Stimulated activated CD8-positive, alpha-beta memory T cell treated with anti-CD3 and anti-CD28 coated beads, Interleukin-4, amount 100 ng/mL, for 1 hour (primary cell): ENCODE measurements at places on chromosomes 16 and 17.

GRCh38 chr16:27620541-27620940 lies 70.6 kb downstream of the KATNIP start:
- no peak for DNase-seq

DNA sequence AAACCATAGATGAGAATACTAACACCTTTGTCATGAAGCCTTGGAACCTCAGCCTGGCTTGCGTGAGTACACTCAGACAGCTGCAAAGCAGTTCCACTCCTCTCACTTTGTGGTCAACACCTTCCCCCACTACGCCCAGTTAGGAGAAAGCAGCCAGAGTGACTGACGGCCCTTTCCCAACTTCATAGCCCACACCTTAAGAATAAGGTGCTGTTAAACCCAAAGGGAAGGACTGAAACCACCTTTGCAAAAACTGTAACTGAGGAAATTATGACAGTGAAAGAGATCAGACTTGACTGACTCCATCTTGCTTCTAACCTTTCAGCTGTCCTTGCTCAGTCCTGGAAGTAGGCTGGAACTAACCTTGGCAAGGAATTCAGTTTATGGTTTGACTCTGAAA lies 13.7 kb downstream of the N4BP1 start:
- DNase-seq = no peak

DNA sequence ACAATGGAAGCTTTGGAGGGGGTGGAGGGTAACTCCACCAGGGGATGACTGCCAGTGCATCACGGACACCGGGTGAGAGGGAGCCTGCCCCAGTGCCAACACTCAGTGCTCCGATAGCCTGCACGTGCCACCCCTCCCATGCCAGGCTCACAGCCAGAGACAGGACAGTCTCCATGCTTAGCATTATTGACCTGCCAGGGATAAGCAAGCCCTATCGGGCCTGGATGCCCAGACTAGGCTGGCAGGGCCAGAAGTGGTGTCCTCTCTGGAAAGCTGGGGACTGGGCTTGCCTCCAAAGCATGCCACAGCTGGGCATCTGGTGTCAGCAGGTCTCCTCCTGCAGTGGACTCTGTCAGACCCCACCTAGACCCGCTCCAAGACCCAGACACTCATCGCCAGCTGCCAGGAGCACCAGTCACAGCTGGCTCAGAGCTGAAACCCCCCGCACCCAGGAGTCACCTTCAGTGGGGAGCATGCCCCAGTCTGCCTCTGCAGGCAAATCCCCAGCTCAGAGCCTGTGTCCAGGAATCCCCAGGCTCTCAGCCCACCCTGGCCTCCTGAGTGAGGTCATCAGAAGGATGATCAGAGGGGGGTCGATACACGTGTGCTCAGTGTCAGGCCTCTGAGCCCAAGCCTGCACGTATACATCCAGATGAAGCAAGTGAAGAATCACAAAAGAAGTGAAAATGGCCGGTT lies 1.8 kb upstream of the RHBDF1 start:
- no peak for DNase-seq

DNA sequence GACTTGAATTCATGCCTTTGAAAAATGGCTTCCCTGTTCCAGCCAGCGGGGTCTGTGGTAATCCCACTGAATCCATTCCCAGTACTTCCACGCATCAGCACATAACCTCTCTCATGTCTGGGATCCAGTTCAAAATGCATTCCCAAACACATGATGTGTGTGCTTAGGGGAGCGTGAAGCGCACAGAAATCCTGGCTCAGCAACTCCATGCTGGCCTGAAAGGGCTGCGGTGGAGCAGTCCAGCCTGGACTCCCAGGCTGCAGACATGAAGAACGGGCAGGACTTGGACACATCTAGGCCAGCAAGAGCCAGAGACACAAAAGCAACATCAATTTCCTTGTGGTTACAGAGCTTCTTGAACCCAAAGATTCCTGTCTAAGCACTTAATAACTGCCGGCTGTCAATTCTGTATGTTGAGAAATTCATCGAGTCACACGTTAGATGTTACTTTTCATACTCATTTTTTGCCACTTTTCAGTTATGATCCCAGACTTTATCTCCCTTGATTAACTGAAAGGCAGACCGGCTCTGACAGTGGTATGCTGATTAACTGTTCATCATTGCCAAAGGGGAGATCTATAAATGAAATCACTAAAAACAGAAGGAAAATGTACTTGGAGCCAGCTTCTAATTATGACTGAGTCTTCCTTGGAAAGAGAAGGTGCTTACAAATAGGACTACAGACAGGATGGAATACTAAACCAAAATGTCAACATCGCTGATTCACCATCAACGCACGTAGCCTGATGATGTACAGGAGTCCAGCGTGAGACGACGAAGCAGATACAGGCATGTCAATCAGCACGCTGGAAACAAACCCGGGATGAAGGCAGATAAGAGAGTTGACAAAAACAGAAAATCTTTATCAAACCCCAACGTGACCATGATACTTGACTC lies 23.0 kb downstream of the NSMCE1 start:
- no peak for DNase-seq

DNA sequence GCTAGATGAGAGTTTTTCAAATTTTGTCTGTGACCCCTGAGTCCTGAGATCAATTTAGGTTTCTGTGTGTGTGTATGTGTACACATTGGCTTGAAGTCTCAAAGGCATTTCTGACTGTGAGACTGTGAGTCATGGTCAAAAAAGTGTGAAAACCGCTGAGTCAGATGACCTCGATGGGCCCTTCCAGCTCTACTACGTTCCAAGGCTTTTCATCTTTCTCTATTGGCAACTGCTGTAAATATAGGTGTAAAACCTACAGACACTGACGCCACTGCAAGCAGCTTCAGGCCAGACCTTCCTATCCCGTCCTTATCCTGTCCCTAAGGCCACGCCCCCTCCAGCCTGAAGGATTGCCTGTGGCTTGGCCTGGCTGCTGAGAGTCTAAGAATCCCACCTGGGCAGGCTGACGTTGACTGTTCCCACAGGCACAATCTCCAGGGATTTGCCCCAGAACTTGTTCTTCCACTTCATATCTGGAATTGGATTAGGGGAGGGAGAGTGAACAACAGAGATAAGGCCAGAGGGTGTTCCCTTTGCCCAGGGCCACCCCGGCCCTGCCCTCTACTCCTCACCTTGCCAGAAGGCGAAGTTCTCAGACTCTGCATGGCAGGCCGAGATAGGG lies 11.3 kb downstream of the OSBPL7 start:
- DNase-seq = no peak

DNA sequence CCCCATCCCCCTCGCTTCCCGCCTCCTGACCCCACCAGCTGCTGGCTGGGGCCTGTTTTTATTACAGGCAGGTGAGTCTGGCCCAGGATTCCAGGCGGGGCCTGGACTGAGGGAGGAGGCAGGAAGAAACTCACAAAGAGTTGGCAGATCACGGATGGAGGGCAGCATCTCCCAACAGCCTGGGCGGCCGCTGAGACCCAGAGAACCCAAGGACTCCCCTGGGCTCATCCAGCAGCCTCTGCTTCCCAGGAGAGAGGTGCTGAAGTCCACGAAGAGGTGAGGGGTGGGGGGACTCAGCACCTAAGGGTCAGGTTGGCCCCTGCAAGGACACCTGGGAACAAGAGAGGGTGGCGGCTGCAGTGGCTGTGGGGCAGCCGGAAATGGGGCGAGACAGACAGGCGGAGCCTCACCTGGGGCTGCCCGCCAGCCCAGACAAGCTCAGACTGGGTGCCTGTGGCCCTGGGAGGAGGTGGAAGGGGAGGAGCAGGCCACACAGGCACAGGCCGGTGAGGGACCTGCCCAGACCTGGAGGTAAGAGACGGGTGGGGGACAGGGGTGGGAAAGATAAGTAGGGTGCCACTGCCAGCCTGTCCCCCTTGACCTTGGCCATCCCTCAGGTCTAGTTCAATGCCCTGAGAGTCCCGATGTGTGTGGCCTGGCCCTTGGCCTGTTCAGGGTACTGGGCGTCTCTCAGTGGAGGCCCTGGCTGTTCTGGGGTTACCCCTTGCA lies 8.7 kb upstream of the ADGRG1 start:
- DNase-seq = no peak

DNA sequence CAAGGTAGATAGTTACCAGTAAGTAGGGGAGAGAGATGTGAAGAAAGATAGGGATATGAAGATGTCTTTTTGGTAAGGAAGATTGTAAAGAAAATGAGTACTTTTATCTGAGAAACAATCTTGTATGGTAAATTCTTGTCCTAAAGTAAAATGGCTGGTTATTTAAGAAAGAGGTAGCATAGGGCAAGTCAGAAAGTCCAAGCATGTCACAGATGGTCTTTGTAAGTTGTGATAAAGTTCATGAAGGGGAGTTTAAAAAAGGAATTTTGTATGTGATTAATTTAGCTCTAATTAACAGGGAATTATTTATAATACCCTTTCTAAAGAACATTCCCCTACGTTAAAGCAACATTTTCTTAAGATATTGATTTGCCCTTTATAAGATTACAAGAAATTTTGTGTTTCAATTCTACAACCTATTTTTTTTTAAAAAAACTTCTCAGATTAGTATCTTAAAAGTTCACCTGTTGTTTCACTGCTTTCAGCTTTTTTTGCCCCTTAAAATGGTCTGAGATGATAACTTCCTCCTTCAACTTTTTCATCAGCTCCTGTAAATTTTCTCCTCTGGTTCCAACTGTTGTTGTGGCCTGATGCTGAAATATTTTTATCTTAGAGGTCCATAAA lies 16.2 kb upstream of the CPHXL start:
- DNase-seq = no peak

DNA sequence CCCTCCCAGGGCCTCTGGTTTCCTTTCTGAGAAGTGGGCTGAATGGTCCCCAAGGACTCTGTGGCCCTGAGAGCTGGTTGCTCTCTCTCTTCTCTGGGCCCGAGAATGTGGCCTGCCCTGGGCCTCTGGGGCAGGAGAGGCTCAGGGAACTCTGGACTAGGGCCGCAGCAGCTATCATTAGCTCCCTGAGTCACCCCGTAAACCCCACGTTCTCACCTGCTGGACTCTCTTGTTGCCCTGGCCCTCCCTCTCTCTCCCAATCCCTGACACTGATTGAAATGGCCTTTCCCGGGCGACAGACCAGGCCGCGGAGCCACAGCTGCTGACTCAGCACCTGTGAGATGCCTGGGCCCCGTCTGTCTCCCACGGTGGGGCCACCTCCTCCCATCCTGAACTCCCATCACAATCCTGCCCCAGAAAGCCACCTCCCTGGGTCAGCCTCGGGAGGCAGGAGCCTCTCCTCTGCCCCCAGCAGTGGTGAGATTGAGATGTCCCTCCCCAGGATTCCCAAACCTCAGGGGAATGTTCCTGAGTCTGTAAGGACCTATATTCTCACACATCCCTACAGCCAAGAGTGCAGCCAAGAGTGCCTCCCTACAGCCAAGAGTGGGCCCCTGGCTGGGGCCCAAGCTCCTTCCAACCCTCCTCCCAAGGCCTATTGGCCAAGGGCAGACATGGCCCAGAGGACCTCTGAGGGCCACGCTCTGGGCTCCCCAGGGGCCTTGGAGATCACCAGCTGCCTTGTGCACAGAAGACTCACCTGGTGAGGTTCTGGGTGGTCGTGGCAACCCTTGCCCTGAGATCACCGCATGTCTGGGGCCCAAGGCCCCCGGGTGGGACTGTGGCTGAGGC lies 470 bp downstream of the TRPV3 start:
- DNase-seq = no peak

GRCh38 chr16:29699324-29700219 lies 20.6 kb downstream of the QPRT start:
- DNase-seq = no peak
